Esophagus muscularis mucosa (tissue), 4 donors: ENCODE measurements at places on chromosomes 7 and 10.
A peak's percentile ranks its signal among the peaks of the same experiment; 100 is the strongest.

GRCh38 chr7:140771826-140772225 is 75.3 kb downstream of the NDUFB2 start:
- DNase-seq, result no peak

DNA sequence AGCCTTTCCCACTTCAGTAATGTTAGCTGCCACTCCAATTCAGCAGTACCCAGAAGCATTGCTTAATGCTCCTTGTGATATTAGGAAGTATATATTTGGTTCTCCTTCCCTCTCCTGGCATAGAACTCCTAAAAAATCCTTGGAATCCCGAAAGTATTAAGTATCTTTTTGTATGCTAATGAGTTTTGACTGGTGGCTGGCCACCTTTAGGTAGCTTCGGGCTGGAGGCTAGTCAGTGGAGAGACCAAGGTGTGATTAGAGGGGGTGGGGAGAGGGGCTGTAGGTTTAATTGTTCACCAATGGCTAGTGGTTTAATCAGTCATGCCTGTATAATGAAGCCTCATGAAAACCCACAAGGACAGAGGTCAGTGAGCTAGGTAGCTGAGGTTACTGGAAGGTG is 12.2 kb downstream of the COMTD1 start:
- no peak for DNase-seq

- DNase-seq, result no peak
Measured at GRCh38 chr7:151408839-151409666, 785 bp downstream of the WDR86 start.

GRCh38 chr10:74994854-74995253 is 116.6 kb upstream of the SAMD8 start:
- DNase-seq, result no peak

DNA sequence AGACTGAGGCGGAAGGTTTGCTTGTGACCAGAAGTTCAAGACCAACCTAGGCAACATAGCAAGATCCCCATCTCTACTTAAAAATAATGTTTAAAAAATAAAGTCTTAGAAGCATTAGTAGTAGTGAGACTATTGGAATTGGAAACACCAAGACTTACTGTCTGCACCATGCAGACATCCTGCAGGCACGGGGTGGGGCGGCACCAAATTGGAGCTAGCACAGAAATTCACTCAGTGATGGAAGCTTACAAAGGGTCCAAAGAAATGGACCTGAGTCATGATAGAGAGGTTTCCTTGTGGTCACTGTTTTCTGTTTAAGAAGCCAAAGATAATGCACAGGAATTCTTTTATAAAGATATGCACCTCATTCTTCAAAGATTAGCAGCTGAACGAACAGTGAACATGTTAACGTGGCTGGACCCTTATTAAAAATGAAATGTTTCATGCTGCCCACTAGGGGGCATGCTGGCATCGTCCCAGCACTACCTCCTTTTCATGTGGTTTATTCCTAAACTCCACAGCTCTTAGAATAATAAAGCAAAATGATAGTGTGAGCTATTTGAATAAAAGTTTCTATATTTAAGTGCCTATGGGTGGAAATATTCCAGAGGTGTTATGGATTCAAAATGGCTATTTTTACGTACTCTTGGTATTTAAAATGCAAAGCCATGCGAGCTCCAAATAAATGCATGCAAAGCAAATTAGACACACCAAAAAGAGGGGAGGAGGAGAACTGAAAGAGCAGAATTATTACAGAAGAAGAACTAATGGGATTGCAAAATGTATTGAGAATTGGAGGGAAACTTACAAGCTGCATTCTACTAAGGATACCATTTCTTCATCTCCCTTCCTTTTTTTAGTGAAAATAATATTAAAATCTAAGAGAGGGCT is 28.6 kb downstream of the PDSS1 start:
- DNase-seq, result no peak

GRCh38 chr10:69810675-69811397 is 9.1 kb downstream of the COL13A1 start:
- DNase-seq, result no peak

- no peak for DNase-seq
Measured at GRCh38 chr7:16646472-16647072, 591 bp downstream of the BZW2 start.

DNA sequence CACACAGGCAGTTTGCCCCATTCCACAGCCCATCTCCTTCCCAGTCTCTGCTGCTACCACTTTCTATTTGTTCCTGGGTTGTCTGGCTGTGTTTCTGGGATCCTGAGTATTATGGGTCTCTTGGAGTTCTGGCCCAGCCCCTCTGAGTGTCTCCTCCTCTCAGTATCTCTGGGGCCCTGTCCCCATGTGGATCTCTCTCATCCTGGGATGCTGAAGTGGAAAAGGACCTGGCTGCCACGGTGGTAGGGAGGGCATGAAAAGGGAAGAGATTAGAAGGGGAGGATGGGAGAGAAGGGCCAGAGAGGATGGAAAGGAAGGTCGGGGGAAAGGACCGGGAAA is 54.5 kb upstream of the LBX1 start:
- DNase-seq, result no peak

DNA sequence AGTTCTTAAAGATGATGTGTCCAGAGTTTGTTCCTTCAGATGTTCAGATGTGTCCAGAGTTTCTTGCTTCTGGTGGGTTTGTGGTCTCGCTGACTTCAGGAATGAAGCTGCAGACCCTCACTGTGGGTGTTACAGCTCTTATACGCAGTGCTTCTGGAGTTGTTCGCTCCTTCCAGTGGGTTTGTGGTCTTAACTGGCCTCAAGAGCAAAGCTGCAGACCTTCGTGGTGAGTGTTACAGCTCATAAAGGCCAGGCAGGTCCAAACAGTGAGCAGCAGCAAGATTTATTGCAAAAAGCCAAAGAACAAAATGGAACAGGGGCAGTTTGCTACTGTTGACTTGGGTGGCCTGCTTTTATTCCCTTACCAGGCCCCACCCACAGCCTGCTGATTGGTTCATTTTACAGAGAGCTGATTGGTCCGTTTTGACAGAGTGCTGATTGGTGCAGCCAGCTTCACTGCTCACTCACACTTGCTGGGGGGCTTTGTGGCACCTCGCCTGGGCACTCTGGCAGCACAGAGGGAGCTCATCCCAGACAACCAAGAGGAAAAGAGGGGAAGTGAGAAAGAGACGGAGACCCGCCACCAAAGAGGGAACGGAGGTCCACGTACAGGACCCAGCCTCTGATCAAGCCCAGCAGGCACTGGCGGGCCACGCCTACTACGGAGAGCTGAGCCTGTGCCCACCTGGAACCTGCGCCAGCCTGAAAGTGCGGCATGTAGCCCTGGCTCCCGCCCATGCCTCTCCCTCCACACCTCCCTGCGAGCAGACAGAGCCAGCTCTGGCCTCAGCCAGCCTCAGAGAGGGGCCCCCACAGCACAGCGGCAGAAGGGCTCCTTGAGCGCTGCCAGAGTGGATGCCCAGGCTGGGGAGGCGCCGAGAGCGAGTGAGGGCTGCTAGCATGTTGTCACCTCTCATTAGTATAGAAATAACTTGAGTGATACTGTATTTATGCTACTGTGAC is 55.8 kb upstream of the SEMA3C start:
- DNase-seq, result no peak

DNA sequence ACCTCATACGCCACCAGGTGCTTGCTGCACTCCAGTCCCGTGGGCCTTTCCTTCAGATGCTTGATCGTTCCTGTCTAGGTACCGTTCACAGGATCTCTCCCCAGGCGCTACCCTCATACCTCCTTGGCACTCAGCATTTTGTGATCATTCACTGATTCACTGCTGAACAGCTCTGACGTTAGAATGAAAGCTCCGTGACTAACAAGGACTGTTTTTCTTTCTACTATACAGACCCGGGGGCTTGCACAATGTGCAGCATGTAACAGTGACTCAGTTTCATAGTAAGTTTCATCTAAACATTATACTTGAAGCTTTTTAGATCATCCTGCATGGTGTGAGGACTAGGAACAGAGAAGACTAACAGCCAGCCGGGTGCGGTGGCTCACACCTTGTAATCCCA is 20.6 kb downstream of the KIN start:
- no peak for DNase-seq

- DNase-seq, result peak; percentile 50
Measured at GRCh38 chr10:76176166-76176550, 744.7 kb downstream of the LRMDA start.

DNA sequence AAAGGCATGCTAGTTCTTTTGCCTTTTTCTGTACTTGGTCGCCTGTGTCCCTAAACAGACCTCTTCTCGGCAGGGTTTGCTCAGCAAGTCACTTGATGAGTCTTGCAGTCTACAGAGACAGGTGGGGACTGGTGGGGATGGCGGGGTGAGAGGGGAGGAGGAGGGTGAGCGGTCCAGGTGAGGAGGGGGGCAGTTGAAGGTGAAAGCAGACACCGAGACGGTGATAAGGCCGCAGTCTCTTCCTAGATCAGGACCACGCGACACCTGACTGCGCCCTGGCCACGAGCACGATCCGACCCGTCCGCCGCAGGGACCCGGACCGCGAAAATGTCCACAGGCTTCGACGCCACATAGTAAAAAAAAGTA is 566 bp downstream of the ASNS start:
- DNase-seq, result no peak

GRCh38 chr7:105830405-105831301 is 45.7 kb downstream of the ATXN7L1 start:
- DNase-seq, result no peak

- no peak for DNase-seq
Measured at GRCh38 chr7:128838109-128838779, 8.0 kb downstream of the FLNC start.

- DNase-seq, result no peak
Measured at GRCh38 chr7:29369909-29370488, 175.4 kb downstream of the CHN2 start.

DNA sequence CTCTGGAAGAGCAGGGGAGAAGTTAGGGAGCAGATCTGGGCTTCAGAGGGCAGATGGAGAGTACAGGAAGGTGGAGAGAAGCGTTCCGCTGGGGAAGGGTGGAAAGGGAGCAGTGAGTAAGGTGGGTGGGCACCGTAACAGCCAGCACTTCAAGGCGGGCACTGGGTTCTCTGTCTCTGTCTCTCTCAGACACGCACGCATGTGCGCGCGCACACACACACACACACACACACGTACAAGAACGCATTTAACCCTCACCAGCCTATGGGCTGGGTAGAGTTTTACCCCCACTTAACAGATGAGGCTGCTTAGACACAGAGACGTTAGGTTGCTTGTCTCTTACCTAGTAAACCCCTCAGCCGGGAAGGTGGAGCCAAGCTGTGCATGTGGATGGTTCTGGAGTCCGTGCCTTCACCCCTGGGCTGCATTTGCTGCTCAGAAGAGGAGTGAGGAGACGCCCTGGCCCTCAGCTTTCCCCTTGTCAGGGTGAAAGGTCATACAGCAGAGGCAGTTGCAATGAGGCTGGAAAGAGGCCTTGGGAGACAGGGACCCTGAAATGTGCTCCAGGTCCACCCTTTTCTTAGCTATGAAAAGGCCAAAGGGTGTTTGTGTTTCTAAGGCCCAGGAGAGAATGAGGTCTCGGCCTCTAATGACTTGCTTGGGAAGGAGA is 16.0 kb downstream of the ADCYAP1R1 start:
- DNase-seq, result no peak

GRCh38 chr7:110780712-110781111 is 310.2 kb upstream of the LRRN3 start:
- no peak for DNase-seq
